LHCN-M2 (cell line): ENCODE measurements at places on chromosomes 2 and 18. TPM values are rescaled to one million over a fixed set of nuclear protein-coding genes. Genes with fewer than 3 reads are reported as not detected.

Gene TRIM54
- 0.11 TPM in 1 of 2 replicates, not detected in the other for total RNA-seq

DNA sequence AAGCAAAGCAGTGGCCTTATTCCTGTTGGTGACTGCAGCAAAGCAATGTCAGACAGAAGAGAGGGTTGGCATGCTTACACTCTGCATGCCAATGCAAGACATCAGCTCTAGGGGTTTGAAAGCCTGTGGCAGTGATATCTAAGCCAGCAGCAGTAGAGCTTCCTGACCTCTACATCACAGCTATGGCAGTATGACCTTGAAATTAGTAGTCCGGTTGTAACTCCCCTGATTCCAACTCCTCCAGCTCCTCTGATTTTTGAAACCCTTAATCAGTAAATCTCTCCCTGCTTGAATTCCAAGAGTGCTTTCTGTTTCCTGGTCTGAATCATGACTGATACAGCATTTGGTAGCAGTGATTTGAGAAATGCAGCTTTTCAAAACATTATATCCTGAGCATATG lies 60.0 kb upstream of the LRP1B start:
- no peak for DNase-seq

DNA sequence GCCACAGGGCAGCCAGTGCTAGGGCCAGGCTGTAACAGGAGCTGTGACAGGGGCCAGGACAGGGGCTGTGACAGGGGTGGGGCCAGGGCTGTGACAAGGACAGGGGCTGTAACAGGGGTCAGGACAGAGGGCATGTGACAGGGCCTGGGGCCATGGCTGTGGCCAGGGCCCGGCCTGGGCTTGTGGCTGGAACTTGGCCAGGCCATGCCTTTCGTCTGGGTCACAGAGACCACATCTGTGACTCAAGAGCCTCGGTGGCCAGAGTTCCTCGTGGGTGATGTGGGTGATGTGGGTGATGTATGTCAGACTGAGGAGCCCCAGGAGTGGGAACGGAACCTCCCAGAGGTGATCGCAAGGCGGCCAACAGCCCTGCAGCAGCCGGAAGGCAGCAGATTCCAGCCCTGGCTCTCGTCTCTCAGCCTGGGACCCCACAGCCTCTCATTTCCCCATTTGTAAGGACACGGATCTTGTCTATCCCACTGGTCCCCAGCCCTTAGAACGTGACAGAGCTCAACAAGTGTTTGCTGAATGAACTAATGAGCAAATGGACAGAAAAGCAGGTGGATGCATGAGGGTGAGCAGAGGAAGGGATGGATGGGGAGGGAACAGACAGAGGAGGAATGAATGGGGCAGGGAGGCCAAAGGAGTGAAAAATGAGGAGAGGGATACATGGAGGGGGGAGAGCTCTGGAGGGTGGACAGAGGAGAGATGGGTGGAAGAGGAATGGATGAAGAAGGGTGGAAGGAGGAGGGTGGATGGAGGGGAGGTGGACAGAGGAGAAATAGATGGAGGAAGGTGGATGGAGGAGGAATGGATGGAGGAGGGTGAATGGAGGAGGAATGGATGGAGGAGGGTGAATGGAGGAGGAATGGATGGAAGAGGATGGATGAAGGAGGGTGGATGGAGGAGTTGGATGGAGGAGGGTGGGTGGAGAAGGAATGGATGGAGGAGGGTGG lies 17.3 kb downstream of the ESPNL start:
- peak; percentile 26 for DNase-seq

Gene STPG4
- total RNA-seq = 0.17 and 0.19 TPM in 2 replicates

DNA sequence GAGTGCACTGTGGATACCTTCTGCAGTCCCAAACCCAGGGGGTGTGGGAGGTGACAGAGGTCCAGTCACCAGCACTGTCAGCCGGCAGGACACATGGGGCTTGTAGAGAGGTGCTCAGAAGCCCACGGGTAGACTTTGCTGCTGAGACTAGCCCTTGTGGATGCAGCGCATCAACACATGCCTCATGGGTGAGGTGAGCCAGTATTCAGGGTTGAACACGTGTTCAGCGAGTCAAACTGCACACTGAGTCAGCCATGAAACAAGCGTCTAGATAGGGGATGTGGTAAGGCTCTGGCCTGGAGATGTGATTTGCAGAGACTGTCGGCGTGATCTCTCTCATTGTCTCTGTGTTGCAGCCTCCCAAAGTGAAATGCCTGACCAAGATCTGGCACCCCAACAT lies 35.8 kb upstream of the SCLY start:
- peak; percentile 58 for DNase-seq

Gene FOSL2
- 50.7 and 62.2 TPM in 2 replicates for total RNA-seq

- DNase-seq = peak; percentile 78
Observed at GRCh38 chr2:217256251-217256650, 396.4 kb upstream of the TNP1 start.

GRCh38 chr2:120508567-120509041 lies 162.7 kb downstream of the INHBB start:
- DNase-seq = no peak

DNA sequence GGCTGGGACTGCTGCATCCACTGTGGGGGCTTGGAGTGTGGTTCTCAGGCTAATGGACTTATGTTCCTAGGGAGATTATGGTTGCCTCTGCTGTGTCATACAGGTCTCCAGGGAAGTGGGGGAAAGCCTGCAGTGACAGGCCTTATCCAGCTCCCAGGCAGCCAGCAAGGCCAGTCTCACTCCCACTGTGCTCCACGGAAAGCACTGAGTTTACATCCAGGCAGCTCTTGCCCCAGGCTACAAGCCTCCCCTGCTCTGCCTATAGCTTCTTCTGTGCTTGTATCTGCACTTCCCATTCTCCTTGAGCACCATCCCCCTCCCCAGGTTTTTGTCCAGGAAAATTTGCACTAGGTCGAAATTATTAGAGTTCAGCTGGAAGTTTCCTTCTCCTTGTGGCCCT lies 231.9 kb downstream of the ZRANB3 start:
- DNase-seq = no peak

DNA sequence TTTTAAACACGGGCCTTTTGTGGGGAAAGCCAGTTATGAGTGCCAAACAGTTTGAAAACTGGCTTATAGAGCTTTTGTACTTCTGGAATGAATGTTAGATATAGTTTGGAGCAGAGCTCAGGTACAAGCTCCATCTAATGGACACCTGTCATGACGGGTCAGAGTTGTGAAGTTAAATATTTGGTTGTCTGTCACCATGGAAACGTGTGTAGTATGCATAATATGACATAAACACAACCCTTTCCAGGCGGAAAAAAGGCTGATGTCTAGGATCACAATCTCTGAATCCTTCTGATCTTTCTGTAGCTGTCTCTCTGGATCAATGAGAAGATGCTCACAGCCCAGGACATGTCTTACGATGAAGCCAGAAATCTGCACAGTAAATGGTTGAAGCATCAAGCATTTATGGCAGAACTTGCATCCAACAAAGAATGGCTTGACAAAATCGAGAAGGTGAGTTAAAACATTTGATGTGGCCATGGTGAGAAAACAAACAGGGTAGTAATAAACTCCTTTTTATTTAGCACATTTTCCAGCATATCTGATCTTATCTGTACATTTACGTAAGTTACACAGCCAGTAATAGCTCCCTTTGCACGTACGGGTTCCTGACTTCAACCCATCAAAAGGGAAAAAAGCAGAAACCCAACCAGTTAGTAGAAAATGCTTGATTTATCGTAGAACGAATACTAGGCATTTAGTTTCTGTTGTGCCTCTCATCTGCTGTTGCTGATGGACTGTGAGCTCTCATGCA lies 80.6 kb upstream of the EML6 start:
- DNase-seq = no peak

GRCh38 chr2:209476367-209477208 lies 52.7 kb downstream of the MAP2 start:
- DNase-seq = no peak

DNA sequence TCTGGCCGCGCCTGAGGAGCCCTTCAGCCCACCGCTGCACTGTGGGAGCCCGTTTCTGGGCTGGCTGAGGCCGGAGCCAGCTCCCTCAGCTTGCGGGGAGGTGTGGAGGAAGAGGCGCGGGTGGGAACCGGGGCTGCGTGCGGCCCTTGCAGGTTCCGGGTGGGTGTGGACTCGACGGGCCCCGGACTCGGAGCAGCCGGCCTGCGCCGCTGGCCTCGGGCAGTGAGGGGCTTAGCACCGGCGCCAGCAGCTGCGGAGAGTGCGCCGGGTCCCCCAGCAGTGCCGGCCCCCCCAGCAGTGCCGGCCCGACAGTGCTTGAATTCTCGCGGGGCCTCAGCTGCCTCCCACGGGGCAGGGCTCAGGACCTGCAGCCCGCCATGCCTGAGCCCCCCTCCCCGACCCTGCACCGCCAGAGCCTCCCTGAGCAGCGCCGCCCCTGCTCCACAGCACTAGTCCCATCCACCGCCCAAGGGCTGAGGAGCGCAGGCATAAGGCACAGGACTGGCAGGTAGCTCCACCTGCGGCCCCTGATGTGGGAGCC lies 534.2 kb downstream of the ZNF804A start:
- no peak for DNase-seq

DNA sequence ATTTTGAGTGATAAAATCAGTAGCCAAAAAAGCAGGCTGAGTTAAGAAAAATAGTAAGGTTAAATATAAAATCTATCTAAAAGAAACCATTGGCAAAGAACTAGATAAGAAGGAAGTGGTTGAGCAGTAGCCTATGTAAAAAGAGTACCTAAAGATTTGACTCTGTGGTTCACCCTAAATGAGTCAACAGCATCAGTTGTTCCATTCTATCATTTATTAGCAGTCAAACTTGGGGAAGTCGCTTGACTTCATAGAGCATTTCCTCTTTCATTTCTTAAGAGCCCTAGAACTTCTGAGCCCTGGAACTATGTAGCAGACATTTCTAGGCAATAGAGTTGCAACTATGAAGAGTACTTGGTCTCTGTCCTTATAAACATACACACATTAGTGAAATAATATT lies 381.7 kb downstream of the NUP35 start:
- DNase-seq = no peak

DNA sequence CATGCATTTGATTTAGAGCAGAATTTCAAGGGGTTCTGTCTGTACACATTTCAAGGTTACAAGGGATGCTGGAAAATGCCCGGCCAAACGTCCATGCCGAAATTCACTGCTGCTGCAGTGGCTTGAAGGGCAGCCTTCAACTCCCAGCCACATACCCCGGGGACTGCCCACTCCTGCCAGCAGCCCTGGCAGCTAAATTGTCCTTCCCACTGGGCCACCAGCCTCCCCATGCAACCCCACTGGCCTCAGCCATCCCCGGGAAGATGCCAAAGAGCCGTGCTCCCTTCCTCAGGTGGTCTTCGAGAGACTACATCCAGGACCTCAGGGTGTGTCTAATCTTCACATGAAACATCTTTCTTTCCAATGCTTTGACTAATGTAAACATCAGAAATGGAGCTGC lies 478.7 kb upstream of the MYT1L start:
- no peak for DNase-seq

DNA sequence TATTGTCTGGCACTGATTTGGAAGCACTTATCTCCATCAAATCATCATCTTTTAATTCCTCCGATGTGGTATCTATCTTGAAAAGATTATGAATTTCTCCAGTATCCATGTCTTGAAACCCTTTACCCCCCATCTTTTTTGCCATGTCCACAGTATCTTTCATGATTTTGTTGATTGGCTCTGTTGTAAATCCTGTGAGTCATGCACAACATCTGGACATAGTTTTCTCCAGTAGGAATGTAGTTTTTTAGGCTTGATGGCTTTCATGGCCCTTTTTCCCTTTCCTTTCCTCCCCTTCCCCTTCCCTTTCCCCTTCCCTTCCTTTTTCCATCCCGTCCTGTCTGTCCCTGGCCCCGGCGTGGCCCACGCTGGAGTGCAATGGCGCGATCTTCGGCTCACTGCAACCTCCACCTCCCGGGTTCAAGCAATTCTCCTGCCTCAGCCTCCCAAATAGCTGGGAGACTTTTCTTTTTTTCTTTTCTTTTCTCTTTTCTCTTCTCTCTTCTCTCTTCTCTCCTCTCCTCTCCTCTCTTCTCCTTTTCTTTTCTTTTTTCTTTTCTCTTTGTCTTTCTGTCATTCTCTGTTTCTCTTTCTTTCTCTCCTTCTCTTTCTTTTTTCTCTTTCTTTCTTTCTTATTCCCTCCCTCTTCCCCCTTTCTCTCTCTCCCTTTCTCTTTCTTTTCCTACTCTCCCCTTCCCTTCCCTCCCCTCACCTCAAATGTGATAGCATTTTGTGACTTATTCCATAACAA lies 18.4 kb upstream of the ZNF638 start:
- no peak for DNase-seq

GRCh38 chr2:67650291-67651133 lies 253.4 kb downstream of the ETAA1 start:
- peak; percentile 89 for DNase-seq

GRCh38 chr2:219469186-219469724 lies 29.4 kb upstream of the GMPPA start:
- DNase-seq = peak; percentile 63

DNA sequence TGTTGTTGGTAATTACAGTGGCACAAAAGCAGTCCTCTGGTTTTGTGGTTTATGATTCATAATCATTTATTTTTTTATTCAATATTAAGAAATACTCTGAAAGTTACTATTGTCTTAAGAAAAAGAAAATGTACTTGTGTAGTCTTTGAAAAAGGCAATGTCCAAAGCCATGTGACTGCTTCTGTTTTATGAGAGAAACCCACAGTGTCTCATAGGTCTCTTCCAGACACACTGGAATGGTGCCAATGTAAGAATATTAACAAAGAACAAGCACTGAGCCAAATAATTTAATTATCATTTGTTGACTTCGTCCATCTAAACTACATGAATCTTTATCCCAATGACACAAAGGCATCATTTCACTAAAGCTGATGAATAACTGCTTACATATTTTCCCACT lies 62.5 kb downstream of the RPRM start:
- peak; percentile 51 for DNase-seq

- DNase-seq = peak; percentile 88
Observed at GRCh38 chr18:69935319-69936190, 12.1 kb downstream of the CD226 start.

- peak; percentile 43 for DNase-seq
Observed at GRCh38 chr2:39991298-39991697, 212.2 kb upstream of the THUMPD2 start.

Gene KLHL41
- 32.3 and 91.1 TPM in 2 replicates for total RNA-seq

Gene AFF3
- total RNA-seq = under 0.01 TPM in 1 of 2 replicates, not detected in the other

- peak; percentile 7 for DNase-seq
Observed at GRCh38 chr2:199581935-199582360, 124.2 kb upstream of the SATB2 start.

DNA sequence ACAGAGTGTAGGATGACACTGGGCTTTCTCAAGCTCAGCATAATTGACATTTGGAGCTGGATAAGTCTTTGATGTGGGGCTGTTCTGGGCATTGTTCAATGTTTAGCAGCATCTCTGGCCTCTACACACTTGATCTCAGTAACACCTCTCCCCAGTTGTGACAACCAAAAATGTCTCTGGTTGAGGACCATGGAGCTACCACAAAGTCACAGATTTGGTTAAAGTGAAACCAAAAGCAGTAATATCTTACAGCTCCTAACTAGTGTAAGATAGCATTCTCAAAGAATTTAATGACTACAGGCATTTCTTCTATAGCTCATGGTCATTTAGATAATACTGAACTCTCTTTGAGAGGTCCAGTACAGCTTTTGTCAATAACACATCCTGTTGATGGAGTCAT lies 23.4 kb upstream of the PAX3 start:
- DNase-seq = no peak

Gene IL1B
- total RNA-seq = 0.06 and 0.86 TPM in 2 replicates

GRCh38 chr2:138779406-138779780 lies 797 bp downstream of the NXPH2 start:
- DNase-seq = no peak
